Caki2 (cell line): ENCODE measurements at places on chromosomes 6 and 20. TPM values are rescaled to one million over a fixed set of nuclear protein-coding genes. Genes with fewer than 3 reads are reported as not detected.
A peak's percentile ranks its signal among the peaks of the same experiment; 100 is the strongest.

Gene ATF6B
- 9.2 and 9.7 TPM in 2 replicates for total RNA-seq

Gene RBM24
- 2.4 and 4.7 TPM in 2 replicates for total RNA-seq

- no peak for DNase-seq
These were observed 45.6 kb upstream of the IPCEF1 start for GRCh38 chr6:154402081-154402780.

DNA sequence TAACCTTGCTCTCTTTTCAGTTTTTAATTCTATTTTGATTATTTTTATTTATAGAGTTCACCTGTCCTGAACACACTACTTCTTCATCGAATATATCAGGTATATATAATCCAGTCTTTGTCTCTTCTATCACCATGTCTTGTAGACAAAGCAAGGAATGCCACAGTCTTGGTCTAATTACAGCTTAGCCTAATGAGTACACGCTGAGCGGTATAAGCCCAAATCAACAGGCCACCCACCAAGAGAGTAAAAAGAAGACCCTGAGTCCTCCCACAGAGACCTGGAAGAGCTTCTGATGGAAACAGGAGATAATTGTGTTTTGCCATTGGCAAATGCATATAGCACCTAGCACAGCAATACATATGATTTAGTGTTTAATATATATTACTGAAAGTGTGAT, 68.7 kb upstream of the TCF21 start:
- no peak for DNase-seq

DNA sequence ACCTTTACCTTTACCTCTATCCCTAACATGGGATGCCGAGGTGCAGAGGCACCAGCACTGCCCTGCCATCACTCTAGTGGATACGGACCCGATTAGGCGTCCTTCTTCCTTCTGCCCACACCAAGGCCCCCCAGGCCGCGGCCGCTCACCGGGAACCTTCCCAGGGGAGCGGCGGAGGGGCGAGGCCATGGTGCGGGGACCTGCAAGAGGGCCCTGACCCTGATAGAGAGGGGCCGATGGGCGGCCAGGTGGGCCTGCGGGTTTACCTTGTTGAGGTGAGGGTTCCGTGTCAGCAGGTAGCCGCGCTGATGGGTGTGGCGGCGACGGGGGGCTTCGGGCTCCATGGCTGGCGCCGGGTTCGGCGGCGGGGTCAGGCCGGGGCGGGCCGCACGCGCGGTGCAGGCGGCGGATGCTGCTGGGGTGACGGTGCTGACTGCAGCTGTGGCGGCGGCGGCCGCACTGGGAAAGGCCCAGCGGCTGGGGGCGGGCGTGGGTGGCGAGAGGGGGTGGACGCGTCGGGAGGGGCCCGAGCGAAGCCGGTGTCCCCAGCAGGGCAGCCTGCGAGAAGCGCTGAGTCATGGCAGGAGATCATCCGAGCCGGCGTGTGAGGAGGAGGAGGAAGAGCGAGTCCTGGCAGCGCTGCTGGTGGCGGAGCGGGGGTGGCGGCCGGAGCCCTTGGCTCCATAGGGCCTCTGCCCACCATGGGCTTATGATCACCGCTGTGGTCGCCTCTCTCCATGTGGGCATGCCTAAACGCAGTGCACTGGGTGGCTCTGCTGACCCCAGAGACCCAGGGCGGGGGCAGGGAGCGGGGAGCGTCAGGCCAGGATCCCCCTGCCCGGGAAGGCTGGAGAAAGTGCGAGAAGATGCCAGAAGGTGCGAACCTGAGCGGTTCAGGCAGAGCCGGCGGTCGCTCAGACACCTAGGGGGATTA, at the start of gene ME1:
ME1 (minus strand) TSS at position 441 of the 934 bp plus-strand sequence; CDS start at position 344, 97 bp downstream.
- peak; percentile 88 for DNase-seq
